ENCODE measurements at places on chromosomes 4 and X.

- DNase-seq = no peak
Measured at GRCh38 chr4:71406459-71406963, 67.7 kb downstream of the SLC4A4 start.

- DNase-seq = no peak
Measured at GRCh38 chr4:53189011-53189410, 176.8 kb downstream of the SCFD2 start.

GRCh38 chr4:90857081-90857820 lies 730.1 kb downstream of the CCSER1 start:
- no peak for DNase-seq

GRCh38 chr4:7062816-7063215 lies 5.0 kb downstream of the GRPEL1 start:
- DNase-seq = no peak

DNA sequence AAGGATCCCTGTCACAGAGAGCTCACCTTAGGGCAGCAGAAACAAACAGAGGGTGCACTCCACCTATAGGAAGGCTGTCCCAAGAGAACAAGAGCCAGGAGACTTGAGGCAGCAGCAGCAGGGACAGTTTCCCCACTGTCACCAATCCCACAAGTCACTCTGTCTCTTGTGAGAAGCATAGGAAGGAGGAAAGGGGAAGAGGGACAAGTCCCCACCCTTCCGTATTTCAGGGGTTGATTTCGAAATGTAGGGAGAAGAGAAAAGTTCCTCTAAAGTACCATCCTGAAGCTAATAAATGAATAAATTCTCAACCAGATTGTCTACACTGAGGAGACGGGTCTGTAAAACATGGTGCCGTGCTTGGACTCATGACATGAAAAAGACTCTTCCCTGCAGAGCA lies 9.5 kb upstream of the TLR8 start:
- DNase-seq = no peak

DNA sequence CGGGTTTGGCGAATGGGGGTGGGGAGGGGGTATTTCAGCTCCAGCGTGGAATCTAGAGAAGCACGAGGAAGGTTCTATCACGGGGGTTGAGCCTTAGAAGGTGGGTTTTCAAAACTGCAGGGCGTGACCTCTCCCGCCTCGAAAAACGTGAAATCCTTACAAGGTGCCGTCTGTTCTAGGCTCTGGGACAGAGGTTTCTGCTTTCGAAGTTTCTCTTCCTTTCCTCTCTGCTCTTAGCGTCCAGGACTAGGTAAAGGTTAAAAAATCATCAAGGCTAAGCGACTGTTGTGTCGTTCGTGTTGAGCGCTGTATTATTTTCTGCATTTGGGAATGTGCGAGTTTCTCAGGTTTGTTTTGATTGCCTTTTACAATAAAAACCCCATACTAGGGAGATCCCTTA lies 1.1 kb downstream of the FHL1 start:
- DNase-seq = no peak

DNA sequence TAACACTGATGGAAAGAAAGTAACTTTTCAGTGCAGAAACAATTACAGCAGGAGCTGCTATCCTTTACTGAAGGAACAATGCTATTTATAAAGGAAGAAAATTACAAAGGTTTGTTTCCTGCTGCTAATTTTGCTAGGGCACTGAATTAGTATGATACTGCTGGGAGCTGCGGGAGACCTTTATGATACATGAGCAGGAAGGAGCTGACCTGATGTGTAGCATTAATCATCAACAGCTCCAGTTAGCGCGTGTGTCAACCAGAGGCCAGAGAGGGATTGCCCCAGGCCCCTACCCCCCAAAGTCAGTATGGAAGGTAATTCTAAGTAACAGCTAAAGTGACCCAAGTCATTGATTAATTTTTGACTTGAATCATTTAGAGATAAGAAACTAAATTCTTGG lies 728.9 kb downstream of the PCDH18 start:
- no peak for DNase-seq

- DNase-seq = no peak
Measured at GRCh38 chrX:149950681-149951080, 12.4 kb upstream of the EOLA2 start.

DNA sequence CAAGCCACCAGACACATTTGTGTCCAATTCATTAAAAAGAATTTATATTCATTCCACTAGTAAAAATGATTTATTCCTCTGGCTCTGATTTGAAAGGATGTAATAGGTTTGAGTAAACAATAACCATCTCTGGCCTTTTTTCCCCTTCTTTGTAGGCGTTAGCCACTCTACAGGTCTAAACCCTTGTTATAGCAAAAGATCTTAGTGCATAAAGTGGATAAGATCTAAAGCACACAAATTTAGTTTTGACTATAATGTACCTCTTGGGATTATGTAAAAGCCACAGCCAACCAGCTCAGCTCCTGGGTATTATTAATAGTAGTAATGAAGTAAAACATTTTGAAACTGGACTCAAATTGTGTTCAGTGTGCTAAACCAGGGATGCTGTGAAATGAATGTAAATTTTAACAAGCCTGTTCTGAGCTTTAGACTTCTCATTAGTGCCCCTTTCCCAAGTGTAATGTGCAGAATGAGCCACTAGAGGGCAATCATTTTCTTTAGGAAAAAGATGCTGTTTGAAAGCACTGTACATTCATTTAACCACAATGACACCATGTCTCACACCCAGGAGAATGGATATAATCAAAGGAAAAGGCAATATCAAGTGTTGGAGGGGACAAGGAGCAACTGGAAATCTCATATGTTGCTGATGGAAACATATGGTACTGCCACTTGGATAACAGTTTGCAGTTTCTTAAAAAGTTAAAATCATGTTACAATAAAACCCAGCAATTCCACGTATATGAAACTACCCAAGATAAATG lies 69.7 kb downstream of the KLHL8 start:
- DNase-seq = no peak

- DNase-seq = no peak
Measured at GRCh38 chr4:76607846-76608245, 172.8 kb downstream of the SHROOM3 start.

DNA sequence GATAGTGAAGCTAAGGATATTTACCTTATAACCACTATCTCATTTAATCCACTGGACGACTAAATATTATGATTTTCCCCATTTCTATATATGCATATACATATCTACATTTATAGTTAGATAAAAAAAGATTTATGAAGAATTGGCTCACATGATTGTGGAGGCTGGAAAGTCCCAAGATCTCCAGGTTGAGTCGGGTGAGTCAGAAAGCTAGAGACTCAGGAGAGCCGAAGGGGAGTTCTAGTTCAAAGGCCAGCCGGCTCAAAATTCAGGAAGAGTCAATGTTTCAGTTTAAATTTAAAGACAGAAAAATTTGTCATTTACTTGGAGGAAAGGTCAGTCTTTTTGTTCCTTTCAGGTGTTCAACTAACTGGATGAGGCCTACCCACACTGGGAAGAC lies 158.2 kb upstream of the CPEB2 start:
- DNase-seq = no peak

GRCh38 chrX:100973411-100973810 lies 3.9 kb downstream of the ARL13A start:
- no peak for DNase-seq

DNA sequence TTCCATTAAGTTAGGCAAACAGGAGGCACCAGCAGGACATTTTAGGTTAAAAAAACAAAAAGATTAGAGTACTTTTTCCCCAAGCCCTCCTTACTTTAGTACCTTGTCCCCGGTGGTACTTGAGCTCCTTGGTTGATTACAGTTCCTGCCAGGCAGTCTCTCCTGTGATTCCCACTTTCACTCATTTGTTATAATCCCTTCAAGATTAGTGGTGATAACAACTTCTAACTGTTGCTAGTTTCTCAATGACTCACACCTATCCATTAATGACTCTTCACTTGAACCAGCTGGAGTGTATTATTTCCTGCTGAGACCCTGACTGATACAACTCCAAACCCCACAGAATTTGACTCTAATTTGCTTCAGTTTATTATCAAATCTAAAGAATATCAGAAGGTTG lies 765.0 kb upstream of the DIAPH2 start:
- DNase-seq = no peak

GRCh38 chrX:66262807-66263206 lies 98.8 kb downstream of the HEPH start:
- no peak for DNase-seq

GRCh38 chr4:152640058-152640921 lies 39.5 kb downstream of the TMEM154 start:
- DNase-seq = no peak

GRCh38 chr4:95267081-95267480 lies 281.7 kb downstream of the UNC5C start:
- DNase-seq = no peak

GRCh38 chr4:26071688-26072087 lies 157.7 kb downstream of the SMIM20 start:
- no peak for DNase-seq

GRCh38 chr4:177511611-177512010 lies 69.4 kb upstream of the AGA start:
- no peak for DNase-seq

DNA sequence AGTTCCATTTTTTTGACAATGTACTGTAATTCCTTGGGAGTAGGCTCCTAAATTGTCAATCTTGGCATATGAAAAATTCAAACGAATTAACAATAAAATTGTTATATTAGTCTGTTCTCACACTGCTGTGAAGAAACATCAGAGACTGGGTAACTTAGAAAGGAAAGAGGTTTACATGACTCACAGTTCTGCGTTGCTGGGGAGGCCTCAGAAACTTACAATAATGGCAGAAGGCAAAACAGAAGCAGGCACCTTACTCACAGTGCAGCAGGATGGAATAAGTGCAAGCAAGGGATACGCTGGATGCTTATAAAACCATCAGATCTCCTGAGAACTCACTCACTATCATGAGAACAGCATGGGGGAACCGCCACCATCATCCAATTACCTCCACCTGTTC lies 246.4 kb upstream of the TRAM1L1 start:
- no peak for DNase-seq

DNA sequence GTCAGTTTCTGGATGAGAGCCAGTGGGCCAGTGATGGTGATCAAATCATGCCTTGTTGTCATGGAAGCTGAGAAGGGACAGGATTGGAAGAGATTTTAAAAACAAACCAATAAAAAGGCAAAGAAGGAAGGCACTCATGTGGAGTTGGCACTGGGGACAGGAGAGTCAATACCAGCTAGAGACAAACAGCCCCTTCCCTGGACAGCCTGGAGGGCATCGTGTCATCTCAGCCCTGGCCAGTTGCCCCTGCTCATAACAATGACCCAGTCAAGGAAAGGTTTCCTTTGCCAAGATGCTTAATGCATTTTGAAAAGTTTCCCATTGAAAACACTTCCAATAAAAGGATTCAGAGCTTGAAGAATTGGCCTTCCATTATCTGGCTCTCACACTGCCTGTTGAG lies 55.5 kb downstream of the SCML1 start:
- no peak for DNase-seq

DNA sequence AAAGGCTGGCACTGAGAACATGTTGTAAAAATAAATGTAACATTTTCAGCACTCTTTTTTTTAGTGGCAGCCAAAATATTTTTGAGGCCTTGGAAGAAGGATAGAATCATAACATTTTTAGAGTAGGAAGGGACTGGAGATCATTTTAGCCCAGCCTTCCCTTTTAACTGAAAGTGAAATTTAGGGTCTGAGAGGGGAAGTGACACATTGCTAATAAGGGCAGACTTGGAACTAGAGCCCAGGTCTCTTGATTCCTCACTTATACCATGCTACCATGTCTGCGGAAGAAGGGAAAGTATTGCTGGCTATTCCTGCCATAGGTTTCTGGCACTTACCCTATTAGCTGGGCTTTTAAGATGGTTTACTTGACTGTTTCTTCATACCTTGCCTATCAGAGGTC lies 4.8 kb downstream of the WDR44 start:
- no peak for DNase-seq

DNA sequence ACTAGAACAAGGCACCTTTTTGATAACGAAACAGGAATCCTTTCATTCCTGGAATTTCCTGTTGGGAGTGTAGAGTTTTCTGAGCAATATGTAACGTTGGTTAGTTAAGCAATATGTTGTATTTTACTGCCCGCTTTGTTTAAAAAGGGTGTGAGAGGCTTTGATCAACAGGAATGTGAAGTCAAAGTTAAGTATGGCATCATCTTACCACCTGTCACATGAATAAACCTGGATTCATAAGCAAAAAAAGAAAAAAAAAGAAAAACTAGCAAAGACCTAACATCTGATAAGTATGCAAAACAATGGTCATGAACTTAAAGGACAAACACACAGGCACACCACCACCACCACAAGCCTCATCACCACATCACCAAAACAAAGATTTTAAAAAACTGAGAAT lies 7.1 kb upstream of the CXCL5 start:
- no peak for DNase-seq

DNA sequence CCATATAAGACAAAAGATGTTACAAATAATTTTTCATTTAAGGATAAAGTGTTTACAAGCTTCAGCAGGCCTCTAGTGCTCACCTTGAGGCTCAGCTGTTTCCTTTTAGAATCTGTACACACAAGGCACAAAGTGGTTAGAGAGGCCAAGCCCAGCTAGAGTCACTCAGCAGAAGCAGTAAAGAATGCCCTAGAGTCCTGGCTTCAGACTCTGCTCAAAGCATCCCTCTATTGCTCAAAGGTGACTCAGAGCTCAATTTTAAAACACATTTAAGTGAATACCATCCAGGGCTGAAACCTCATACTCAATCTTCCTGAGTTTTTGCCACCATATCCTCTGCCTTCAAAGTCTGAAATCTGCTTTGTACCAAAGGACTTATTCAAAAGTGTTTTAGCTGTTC lies 22.6 kb upstream of the PHF8 start:
- DNase-seq = no peak

DNA sequence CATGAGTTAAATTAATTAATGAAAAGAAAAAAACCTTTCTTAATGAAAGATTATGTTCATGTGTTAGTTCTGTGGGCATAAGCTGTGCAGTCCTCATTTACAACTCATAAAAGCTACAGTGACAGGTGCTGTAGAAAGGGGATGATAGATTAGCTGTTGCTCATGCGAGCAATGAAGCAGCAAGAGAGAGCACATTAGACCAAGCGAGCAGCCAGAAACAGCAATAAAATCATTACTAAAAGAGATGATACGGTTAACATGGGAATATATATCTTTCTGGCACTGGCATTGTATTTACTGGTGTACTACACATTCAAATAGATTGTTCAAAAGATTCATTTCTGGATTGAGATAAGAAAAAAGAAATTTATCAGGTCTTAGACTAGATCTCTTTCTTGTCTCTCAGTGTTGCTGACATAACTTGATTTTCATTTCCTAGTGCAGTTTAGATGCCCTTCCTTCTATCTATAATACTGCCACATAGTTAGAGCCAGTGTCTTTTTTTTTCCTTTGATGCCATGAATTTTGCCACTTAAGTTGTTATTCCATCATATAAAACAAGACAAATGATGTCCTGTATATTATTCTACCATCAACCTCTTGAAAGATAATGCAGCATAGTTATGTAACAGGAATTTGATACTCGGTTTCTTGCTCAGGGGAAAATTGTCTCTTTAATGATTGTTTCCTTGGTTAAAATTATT lies 164.6 kb downstream of the BANK1 start:
- DNase-seq = no peak

DNA sequence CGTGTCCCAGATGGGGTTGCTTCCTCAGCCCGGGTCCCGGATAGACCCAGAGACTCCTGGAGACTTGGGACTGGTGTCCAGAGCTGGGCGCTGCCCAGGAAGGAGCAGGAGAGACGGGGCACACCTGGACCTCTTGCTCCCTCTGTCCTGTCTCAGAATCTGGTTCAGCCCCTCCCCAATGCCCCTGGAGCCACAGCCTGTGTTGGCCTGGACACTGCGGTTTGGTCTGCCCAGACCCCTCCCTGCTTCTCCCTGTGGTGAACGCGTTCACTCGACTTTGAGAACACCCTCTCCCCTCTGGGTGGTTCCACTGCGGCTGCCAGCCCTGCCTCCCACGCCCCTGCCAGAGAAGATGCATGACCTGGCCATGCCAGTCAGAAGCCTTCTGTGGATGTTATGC lies 111.1 kb downstream of the HMX1 start:
- DNase-seq = no peak

Measured in activated T-helper 1 cell treated with Interleukin-2 at 50 U/mL for 16 hours (primary cell).